ENCODE measurements at places on chromosomes 16 and 17.

DNA sequence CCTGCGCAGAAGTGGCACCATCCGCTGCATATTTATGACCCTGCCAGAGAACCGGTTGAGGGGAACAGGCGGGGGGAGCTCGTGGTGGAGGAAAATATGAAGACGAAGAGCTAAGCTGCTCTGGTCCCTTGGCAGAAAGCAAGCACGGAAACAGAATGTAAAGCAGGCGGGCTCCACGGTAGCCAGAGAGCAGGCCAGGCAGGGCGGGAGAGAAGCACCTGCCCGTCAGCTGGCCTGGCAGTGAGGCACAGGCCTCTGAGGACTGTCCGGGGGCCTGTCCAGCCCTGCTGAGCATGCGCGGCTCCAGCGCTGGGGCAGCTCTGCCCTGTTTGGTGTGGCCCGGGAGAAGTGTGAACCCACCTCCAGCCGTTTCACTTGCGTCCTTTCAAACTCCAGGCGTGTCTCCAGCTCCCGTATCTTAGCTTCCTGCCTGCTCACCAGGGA is 46.7 kb downstream of the PIPOX start:
- DNase-seq: no peak

- no peak for DNase-seq
These were observed 48.7 kb downstream of the GSG1L start for GRCh38 chr16:28014851-28015250.

DNA sequence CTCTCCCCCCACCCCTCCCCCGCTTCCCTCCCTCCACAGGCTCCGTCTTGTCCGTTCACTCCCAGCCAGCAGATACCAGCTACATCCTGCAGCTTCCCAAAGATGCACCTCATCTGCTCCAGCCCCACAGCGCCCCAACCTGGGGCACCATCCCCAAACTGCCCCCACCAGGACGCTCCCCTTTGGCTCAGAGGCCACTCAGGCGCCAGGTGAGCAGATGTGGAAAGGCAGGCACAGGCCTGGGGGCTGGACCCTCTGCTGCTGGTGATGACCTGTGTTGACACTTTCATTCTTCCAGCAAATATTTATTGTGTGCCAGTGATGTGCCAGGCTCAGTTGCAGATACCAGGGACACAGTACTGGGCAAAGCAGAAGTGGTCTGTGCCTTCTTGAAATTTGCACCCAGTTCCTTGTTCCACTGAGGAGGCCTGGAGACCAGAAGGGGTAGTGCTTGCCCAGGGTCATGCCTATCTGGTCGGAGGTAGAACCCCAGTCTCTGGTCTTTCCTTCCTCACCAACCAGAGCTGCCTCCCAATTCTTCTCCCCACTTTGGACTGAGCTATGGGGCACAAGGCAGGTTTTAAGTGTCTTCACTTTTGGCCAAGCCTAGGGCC is 10.3 kb upstream of the ABCC3 start:
- DNase-seq: no peak

DNA sequence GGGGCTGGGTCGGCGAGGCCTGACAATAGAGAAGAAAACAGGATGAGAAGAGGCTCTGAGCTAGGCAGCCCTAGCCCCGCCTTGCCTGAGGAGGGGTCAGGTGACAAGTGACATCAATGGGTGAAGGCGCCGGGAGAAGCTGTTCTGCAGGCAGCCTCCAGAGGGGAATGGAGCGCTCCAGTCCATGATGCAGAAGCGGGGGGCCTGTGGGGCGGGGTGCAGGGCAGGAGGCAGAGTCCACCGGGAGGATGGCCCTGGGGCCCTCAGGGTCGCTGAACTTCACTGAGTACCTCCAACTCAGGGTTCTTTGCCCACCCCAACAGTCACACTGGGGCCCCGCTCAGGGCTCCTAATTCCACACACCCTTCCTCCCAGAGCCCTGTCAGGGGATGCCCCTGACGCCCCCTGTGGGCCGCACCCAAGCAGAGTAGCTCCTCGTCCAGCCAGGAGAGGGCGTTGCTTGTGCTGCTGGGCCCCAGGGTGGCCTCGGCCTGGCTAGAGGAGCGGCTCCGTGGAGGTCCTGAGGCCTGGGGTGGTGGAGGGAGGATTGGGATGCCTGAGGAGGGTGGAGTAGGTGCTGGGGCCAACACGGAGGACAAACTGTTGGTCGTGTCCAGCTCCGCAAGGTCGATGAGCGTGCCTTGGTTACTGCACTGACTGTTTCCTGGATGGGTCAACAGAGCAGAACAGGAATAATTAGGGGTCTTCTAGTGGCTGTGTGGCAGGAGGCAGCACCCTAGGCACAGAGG is 20.8 kb downstream of the GGA3 start:
- no peak for DNase-seq

DNA sequence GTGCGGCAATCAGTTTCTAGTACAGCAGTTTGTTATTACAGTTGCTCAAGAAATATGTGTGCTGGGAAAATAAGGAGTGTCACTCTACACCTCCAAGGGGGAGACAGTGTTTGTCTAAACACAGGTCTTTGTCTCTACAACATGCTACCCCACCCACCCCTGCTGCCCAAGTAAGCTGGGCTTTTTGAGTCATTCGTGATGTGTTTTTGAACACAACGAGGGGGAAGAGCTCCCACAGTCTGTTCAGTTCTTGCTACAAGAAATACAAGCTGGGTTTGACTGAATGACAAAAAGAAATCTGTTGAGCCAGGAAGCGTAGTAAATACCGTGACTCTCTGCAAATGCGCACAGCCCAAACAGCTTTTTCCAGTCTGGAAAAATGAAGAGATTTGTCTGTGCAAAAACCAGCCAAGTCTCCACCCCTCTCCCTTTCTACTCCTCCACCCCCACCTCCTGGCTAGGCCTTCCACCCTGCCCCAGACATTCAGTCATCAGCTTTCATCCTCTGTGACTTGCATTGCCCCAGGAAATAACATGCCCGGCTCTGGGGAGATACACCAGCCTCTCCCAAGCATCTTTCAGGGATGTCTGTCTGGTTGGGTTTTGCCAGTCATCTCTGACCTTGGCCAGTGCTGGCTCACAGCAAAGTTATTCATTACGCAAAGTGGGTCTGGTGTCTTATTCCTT is 25.7 kb downstream of the CHD9 start:
- no peak for DNase-seq

- DNase-seq: no peak
These were observed 19.0 kb downstream of the ABCC12 start for GRCh38 chr16:48136547-48137360.

- DNase-seq: no peak
These were observed 551 bp downstream of the WDR81 start for GRCh38 chr17:1724869-1725641.

GRCh38 chr17:36089339-36089865 is 541 bp downstream of the CCL3 start:
- no peak for DNase-seq

DNA sequence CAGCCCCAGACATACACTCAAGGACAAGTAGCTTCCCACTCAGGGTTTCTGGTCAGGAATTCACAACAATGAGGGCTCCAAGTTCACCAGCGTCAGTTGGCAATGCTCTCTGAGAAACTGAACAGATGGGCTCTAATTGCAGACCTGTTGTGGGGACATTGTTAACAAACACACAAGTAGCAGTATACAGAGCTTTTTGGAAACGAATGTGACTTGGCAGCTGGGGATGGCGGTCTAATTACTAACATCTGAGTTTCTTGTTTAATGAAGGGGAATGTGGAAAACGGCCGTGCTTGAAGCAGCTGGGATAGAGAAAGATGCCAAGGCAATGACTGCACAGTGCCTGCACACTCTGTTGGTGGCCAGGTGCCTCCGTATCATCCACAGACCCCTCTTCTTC is 316.1 kb upstream of the IRX3 start:
- DNase-seq: no peak

DNA sequence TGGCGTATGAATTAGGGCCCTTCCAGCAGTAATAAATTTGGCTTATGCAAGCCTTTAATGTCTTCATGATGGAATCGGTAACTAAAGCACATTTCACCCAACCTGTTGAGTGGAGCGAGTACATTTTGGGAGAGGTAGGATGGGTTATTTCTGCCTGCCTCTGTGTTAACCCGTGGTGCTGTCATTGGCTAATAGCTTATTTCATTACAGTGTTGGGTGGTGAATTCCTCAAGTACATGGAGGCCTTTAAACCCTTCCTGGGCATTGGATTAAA is 17.8 kb upstream of the TBKBP1 start:
- DNase-seq: no peak

DNA sequence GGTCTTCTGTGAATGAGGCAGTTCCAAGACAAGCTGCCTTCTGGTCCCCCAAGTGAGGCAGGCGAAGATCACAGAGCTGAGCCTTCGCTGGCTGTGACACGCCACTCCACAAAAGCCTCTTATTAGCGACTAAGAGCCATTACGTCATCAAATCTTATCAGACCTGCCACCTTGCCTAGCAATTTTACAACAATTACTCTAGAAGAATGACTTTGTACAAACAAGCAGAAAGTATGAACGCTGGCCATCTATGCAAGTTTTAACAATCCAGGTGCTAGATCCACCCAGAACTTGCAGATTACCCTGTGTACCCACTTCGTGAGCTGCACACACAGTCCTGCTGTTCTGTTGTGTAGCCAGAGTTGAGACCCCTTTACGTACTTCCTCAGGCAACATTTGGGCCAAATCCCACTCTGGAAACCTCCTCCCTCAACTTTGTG is 3.8 kb upstream of the ICAM2 start:
- no peak for DNase-seq

DNA sequence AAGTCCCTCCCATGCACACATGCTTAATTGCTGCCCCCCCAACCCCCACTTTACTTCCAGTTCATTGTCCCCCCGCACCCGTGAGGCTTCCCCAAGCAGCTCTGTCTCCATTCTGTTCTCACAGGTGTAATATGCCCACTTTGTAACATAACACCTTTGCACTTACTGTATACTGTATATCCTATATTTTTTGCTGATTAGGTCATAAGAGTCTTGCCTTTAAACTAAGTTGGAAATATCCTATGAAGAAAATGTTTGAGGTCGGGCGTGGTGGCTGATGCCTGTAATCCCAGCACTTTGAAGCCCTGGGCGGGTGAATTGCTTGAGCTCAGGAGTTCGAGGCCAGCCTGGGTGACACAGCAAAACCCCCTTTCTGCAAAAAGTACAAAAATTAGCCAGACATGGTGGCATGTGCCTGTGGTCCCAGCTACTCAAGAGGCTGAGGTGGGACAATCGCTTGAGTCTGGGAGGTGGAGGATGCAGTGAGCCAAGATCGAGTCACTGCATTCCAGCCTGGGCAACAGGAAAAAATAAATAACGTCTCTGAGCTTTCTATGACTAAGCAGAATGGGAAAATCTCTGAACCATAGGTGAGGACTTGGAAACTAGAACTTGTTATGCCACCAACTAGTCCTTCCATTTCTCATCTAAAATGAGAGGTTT is 76.1 kb downstream of the TNRC6C start:
- no peak for DNase-seq

GRCh38 chr17:39281806-39282205 is 56.1 kb upstream of the STAC2 start:
- no peak for DNase-seq

DNA sequence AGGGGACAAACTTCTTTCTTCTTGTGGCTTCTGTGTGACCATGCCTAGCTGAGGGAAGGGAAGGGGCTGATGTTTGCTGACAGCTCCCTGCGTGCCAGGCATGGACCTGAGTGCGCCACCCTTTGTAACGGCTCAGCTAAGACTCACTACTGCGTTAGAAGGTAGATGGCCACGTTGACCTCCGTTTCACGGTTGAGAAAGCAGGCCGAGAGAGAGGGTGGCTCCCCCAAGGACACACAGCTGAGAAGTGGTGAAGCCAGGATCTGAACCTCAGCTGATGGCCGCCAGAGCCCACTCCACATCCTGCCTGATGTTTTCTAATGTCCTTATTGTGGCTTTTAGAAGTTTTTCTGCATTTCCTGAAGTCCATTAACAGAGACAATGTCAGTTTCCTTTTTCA is 45.1 kb downstream of the RGS9 start:
- no peak for DNase-seq

DNA sequence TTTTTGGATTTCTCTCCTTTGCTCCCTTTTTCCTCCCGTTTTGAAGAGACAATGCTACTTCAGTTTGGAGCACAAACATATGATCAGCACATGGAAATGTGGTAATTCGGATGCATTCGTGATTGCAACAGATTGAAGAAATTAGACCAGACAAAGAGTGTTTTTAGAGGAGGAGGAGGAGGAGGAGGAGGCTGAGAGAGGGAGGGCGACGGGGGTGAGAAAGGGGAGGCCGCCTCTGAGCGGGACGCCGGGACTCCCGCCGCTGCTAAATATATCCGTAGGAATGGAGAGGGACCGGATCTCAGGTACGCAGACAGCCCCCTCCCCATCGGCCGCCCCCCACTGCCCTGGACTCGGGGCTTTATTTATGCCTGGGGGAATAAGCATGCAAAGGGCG is 179.3 kb downstream of the SEC14L1 start:
- no peak for DNase-seq

DNA sequence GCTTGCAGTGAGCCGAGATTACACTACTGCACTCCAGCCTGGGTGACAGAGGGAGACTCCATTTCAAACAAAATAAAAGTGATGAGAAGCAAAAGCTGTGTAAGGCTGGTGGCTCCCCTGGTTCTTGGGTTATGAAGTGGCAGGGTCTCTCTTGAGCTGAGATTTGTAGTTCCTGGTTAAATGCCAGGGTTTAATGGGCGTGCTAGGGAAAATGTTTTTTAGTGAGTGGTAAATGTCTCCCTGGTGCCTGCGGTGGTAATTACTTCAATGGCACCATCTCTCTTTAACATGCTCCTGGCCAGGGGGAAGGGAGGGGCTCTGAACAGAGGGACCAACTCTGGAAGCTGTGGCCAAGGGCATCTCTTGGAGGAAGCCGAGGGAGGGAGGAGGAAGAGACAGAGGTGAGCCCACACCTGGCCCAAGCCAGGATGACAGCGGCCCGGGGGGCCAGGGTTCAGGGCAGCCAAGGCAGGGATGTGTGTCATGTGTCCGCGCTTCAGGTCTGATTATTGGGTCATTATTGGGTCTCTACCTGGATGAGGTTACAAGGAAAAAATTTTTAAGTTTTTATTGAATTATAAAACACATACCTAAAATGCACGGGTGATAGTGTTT is 17.8 kb upstream of the RPL38 start:
- no peak for DNase-seq

GRCh38 chr16:62068747-62069146 is 32.5 kb upstream of the CDH8 start:
- DNase-seq: no peak

DNA sequence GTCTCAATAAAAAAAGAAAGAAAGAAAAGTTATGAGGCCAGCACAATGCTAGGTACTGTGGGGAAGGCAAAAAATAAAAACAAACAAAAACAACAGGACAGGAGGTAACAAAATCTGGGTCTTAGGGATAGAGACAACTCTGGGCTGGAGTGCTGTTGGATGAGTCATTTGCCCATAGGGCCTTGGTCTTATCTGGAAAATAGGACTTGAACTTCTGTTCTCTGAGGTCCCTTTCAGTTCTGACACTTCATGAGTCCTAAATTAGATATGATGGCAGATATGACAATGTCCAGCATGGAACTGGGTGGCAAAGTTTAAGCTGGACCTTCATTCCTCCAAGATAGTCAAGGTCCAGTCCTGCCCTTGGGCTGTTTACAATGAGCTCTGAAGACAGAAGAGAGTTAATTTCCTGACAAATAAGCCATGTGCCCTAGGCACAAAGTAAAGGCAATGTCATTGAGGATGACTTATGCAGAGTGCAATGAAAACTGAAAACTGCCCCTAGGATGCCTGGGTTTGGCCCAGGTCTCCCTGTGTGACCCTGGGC is 8.9 kb upstream of the HDAC5 start:
- no peak for DNase-seq
